ENCODE measurements at places on chromosomes 11 and 22. TPM values are rescaled to one million over a fixed set of nuclear protein-coding genes. Genes with fewer than 3 reads are reported as not detected.
A peak's percentile ranks its signal among the peaks of the same experiment; 100 is the strongest.

Gene TLCD5
- total RNA-seq = 6.8 TPM

Gene OVCH2
- not detected for total RNA-seq

Gene KLHDC7B
- total RNA-seq = not detected

DNA sequence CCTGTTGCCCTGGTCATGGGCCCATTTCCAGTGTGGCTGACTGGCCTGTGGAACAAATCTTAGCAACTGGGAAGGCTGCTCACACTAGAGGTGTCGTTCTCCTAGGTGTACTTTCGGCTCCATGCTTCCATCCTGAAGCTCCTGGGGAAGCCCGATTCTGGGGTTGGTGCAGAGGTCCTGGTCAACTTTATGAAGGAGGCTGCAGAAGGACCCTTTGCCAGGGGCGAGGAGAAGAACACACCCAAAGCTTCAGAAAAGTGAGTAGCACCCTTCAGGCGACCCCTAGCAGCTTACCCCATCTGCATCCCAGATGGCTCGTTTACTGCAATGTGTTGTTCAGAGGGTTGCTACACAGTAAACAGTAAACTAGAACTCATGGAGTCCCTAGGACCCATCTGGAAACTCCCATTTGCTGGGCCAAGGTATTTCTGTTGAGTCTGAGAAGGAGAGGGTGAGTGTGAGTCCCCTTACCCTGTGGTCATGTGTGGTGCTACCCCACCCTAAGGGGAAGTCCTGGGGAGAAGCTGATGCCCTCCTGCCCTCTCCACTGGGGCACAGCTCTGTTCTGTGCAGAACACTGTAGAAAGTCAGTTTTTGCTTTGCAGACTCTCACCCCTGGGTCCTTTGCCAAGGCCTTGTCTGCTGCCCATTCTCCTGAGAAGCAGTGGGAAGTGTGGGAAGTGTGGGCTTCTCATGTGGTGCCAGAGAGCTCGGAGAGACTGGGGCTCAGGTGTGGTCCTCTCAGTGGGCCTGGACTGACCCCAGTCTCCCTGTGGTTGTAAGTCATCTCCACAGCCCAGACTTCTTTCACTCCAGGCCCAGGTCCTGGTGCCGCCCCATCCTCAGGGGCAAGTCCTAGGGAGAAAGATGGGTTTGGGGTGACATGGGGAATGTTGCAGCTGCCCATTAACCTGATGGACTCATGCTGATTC lies 85.0 kb downstream of the CABIN1 start:
- DNase-seq = no peak
- H3K4me3 ChIP-seq = no peak overlapping the region
- H3K27me3 ChIP-seq = no peaks in the 10 kb centered on the region
- H3K36me3 ChIP-seq = peaks cover 3% of the 10 kb centered on the region

DNA sequence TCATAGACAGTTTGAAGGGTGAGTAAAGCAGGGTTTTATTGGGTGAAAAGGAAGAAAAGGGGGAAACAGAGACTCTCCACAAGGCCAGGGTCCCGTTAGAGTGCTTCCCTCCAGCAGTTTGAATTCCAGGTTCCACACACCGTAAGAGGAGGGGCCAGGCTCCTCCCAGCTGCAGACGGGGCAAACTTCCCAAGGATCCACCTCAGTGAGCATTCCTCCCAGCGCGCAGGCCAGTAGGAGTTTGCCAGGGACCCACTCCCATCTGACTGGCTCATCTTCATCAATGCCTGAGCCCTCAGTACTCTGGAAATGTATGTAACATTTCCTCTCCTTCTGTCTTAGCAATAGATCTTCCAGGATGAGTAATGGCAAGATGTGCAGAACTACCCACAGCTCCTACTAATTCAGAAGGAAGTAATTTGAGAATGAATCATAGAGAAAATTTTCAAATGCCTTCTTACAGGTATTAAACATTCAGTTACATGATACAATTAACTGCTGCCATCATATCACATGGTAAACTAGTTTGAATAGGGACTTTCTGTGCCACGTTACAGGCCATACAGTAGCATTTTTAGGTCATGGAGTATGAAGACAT lies 34.0 kb upstream of the TRPC6 start:
- no peaks in the 10 kb centered on the region for H3K4me1 ChIP-seq
- DNase-seq = peak; percentile 27
- no peaks in the 10 kb centered on the region for H3K36me3 ChIP-seq
- H3K4me3 ChIP-seq = no peak overlapping the region

Gene ALDH3B1
- total RNA-seq = 70.7 TPM

- H3K36me3 ChIP-seq = no peaks in the 10 kb centered on the region
- no peak for DNase-seq
- no peak overlapping the region for H3K4me3 ChIP-seq
- H3K27ac ChIP-seq = no peak overlapping the region
Observed at GRCh38 chr11:128302425-128303186, 284.8 kb downstream of the ETS1 start.

Gene CD3G
- total RNA-seq = not detected

DNA sequence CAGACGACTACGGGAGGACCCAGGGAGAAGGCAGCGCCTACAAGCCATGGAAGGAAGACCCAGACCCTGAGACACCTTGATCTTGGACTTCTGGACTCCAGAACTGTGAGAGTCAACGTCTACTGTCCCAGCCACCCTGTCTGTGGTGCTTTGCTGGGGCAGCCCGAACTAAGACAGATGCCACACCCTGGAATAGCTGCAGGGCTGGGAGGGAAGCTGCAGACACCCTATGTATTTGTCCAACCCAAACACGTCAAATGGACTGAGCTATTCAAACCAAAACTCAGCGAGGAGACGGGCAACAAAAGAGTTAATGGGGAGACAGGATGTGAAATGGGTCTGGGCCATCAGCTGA lies 169.3 kb downstream of the CTTN start:
- H3K27ac ChIP-seq = peak overlapping the region; percentile 62
- H3K27me3 ChIP-seq = no peaks in the 10 kb centered on the region
- H3K4me1 ChIP-seq = 0 out of 2 replicates have a peak, but pooled peaks cover 10% of the 10 kb centered on the region
- peak overlapping the region; percentile 74 for H3K4me3 ChIP-seq

DNA sequence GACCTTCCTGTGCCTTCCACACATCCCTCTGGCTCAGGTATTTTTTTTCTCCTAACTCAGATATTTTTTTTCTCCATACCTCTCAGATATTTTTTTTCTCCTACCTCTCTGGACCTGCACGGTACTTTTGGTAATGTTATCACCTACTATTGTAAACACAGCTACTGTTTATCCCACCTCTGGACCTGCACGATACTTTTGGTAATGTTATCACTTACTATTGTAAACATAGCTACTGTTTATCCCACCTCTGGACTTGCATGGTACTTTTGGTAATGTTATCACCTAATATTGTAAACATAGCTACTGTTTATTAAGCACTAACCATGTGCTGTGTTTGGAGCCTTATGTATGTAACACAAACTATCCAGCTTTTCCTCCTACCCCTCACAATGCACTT lies 12.1 kb upstream of the UPB1 start:
- peaks cover 46% of the 10 kb centered on the region for H3K4me1 ChIP-seq
- no peaks in the 10 kb centered on the region for H3K27me3 ChIP-seq
- DNase-seq = no peak

DNA sequence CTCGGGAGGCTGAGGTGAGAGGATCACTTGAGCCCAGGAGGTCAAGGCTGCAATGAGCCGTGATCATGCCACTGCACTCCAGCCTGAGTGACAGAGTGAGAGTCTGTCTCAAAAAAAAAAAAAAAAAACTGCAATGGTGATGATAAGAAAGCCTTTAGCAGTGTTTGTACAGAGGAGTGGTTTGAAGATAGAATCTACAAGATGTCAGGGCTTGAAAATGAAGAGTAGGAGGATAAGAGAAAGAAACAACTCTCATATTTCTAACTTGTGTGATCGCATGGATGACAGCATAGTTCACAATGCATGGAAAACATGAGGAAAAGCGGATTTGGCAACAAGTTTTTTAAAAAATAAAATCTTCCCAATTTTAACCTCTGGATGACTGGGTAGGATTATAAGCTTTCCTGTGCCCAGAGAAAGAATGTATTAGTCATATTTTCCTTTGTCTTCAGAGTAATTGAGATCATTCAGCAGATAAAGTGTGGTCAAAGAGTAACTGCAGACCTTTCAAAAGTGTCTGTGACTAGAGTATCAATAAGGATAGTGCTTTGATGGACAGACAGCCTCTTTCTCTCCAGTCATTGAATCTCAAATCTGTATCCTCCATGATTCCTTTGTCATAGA lies 328.1 kb downstream of the CASP12 start:
- no peak overlapping the region for H3K27ac ChIP-seq
- no peaks in the 10 kb centered on the region for H3K4me1 ChIP-seq
- no peak overlapping the region for H3K4me3 ChIP-seq
- no peaks in the 10 kb centered on the region for H3K27me3 ChIP-seq
- no peaks in the 10 kb centered on the region for H3K36me3 ChIP-seq

GRCh38 chr11:1693327-1694063 lies 3.5 kb upstream of the KRTAP5-6 start:
- no peaks in the 10 kb centered on the region for H3K4me1 ChIP-seq
- H3K27me3 ChIP-seq = peaks cover 25% of the 10 kb centered on the region
- DNase-seq = peak; percentile 76
- H3K36me3 ChIP-seq = no peaks in the 10 kb centered on the region
- H3K27ac ChIP-seq = no peak overlapping the region
- peak overlapping the region; percentile 24 for H3K4me3 ChIP-seq

GRCh38 chr22:36649066-36649465 lies 54.5 kb downstream of the CACNG2 start:
- no peak overlapping the region for H3K4me3 ChIP-seq
- peaks cover 64% of the 10 kb centered on the region for H3K27me3 ChIP-seq
- H3K4me1 ChIP-seq = no peaks in the 10 kb centered on the region
- no peak for DNase-seq
- H3K27ac ChIP-seq = no peak overlapping the region

Gene TRPM5
- not detected for total RNA-seq

DNA sequence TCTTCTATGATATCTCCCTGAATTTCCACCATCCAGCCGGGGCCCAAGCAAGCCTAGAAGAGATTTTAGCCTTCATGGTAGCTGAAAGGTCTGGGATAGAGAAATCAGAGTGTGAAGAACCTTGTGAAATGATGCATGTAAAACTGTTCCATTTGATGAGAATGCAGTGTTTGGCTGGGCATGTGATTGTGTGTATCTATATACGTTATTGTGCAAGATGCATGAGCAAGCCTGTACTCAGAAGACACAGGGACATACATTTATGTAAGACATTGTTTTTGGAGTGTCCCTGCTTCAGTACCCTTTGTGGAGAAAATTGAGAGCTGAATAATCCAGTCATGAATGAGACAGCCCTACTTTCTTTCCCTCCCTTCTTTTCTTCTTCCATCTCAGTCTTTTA lies 15.2 kb upstream of the OR52K2 start:
- no peak for DNase-seq
- H3K4me1 ChIP-seq = no peaks in the 10 kb centered on the region
- no peak overlapping the region for H3K4me3 ChIP-seq
- H3K36me3 ChIP-seq = no peaks in the 10 kb centered on the region
- H3K27ac ChIP-seq = no peak overlapping the region

DNA sequence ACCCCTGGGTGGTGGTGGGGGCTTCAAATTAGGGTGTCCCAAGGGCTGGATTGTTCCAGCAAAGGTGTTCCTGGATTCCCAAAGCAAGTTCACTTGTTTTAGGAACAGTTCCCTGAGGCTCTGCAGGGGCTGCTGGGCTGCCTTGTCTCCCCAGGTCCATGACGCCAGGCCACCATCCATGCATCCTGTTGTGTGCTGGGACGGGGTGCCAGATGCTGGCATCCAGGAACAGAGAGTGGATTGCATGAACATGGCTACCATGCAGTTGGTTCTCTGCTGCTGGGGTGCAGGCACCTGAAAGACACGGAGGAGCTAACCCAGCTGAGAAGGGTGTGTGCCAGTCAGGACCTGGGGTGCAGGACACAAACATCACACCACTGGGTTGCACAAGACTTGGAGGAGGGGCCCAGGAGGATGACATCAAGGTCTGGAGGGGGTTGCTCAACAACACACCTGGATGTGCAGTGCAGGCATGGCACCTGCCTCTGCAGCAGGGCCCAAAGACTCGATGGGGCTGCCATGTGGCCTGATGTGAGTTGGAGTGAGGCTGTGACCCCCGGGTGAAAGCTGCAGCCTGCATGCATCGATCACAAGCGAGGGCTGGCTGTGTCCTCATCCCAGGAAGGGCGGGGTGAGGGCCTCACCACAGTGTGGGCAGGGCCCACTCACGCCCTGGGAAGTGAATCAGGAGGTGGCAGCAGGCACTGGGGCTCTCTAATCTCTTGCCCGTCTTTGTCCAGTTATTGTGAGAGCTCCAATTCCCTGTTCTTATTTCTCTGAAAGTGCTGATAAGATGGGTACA lies 74.0 kb upstream of the CLDN5 start:
- H3K27ac ChIP-seq = no peak overlapping the region
- H3K27me3 ChIP-seq = peaks cover 29% of the 10 kb centered on the region
- H3K4me1 ChIP-seq = no peaks in the 10 kb centered on the region
- no peak overlapping the region for H3K4me3 ChIP-seq
- no peaks in the 10 kb centered on the region for H3K36me3 ChIP-seq
- peak; percentile 19 for DNase-seq

Gene CDON
- 10.3 TPM for total RNA-seq

Gene CD248
- total RNA-seq = 212 TPM
